ENCODE measurements at places on chromosomes 7 and 10. TPM values are rescaled to one million over a fixed set of nuclear protein-coding genes. Genes with fewer than 3 reads are reported as not detected.

CPXM2 gene
- 2.1 TPM for total RNA-seq

DNA sequence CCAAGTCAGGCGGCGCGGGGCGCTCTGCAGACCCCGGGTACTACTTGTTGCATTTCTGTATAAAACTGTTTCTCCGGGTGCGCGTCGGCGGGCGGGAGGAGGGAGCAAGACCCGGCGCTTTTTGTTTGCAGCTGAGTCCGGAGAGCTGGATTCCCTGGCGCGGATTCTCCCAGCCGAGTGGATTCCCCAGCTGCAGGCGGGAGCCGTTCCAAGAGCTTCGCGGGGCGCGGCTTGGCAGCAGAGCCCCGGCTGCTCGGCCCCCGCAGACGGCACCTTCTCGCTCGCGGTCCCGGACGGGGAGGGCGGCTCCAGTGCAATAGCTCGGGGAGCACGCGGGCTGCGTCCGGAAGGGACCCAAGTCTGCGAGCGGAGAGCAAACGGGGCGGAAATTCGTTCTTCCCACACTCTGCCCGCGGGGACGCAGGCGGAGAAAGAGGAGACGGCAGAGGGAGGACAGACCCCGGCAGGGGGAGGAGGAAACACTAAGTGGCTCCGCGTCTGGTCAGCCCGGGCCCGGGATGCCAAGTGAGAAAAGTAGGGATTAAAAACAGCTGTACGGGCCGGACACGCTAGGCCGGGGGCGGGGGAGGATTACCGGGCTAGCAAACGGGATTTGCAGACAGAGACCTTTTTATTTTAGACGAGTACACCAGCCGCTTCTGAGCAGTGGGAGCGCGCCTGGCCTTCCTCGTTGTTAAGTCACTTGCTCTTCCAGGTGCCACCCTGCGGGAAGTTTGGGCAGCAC lies at the start of gene TRIL:
TSS of gene TRIL (minus strand) at position 96 of the 745 bp plus-strand sequence. CDS start 284 bp downstream, outside the sequence.
- peak; percentile 83 for DNase-seq

GRCh38 chr7:148201992-148202391 lies 388.6 kb upstream of the C7orf33 start:
- no peak for DNase-seq

- peak; percentile 10 for DNase-seq
These were observed 33.8 kb downstream of the RAMP3 start for GRCh38 chr7:45191396-45191795.

DNA sequence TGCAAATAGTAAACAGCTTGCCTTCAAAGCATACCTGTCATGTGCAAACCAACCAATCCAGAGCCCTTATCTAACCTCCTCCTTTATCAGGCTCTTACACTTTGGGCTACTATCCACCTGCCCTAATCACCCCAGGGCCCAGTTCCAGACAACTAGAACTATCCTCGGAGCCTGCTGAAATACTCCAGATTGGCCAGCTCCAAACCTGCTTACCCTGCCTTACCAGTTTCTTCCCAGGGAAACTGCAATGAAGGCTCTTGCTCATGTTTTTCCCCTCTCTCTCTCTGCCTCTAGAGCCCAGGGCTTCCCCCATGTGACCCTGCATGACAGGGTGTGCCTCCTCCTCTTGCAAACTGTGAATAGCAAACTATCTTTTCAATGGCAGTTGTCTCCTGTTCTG lies 81.4 kb upstream of the CAPZA2 start:
- DNase-seq = no peak

GRCh38 chr7:136078630-136079029 lies 101.5 kb upstream of the MTPN start:
- no peak for DNase-seq

DNA sequence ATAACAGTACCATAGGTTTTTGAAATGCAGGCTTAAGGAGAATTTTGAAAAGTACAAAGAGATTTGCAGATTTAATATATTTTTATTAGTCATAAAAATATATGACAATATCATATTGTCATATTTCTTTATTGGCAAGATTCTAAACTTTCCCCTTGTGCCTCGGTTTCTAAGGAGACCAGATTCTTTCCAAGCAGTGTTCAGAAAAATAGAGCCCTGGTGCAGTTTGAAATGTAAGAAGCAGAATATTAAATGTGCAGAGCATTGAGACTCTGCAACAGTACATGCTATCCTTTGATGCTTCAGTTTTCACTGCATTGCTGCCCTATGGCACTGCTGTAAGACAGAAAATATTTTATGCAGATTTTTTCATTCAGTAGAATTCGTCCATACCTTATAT lies 243.2 kb downstream of the CCDC3 start:
- no peak for DNase-seq

All from dorsolateral prefrontal cortex (tissue), 122 donors.